ENCODE measurements at places on chromosomes 4 and X. TPM values are rescaled to one million over a fixed set of nuclear protein-coding genes. Genes with fewer than 3 reads are reported as not detected.
A peak's percentile ranks its signal among the peaks of the same experiment; 100 is the strongest.

Gene NAP1L3
- total RNA-seq: 7.8 TPM

DNA sequence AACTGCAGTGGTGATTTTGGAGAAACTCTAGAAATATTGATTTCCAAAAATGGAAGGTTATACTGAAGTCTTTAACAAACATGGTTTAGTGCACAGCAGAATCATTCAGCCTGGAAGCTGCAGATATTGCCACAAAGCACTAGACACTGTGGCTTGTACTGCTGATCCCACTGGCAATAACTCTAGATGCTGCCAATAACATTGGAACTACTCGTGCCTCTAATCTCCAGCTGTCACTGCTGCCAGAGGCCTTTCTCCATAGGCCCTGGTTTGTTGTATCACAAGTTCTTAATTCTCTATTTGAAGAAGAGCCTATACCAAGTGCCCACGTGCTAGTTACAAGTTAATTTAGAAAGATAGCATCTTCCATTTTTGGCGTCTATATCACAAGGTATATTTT lies 19.3 kb downstream of the DMP1 start:
- no peak for DNase-seq

DNA sequence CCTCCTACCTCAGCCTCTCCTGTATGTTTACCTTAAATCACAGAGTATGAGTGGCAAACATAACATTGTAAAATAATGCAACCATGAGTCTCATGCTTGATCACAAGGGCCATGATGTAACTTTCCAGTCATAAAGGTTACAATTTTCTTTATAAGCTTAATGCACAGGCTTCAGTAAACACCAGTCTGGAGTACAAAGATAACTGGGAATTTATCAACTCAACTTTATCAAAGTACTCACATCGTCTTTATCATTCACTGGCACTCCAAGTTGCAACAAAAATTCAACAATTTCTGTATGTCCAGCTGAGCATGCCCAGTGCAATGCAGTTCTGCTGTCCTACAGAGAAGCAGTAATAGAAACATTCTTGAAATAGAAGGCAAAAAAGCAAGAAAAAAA lies 2.8 kb downstream of the PSMD10 start:
- no peak for DNase-seq

Gene BRS3
- 0.10 TPM for total RNA-seq

DNA sequence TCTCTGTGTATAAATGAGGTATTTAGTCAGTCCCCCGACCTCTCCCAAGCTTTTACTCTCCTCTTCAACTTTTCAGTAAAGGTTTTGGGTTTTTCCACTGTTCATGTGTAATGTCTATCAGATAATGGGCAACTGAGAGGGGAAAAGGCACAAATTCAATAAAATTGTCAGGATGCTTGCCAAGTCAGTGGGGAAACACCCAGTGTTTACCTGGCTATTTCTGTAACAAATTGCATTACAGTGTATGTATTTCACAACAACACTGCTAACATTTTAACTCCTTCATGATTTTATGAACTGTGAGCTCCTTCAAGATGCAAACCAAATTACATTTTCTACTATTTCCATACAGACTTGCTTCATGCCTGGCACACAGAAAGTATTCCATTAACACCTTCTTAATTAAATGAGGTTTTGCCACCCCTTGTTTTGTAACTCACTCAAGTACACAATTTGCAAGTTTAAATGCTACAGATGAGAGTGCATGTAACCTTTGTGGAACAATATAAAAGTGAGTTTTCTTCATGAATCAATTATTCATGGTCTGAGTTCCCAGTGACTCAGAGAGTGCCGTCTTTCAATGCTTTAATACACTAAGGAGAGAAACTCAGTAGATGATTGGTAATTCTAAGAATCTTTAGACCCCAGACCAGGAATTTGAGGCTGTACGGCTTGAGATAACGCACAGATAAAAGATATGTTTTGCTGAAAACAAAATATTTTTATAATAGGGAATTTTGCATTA lies 149.8 kb upstream of the TLL1 start:
- DNase-seq: no peak

DNA sequence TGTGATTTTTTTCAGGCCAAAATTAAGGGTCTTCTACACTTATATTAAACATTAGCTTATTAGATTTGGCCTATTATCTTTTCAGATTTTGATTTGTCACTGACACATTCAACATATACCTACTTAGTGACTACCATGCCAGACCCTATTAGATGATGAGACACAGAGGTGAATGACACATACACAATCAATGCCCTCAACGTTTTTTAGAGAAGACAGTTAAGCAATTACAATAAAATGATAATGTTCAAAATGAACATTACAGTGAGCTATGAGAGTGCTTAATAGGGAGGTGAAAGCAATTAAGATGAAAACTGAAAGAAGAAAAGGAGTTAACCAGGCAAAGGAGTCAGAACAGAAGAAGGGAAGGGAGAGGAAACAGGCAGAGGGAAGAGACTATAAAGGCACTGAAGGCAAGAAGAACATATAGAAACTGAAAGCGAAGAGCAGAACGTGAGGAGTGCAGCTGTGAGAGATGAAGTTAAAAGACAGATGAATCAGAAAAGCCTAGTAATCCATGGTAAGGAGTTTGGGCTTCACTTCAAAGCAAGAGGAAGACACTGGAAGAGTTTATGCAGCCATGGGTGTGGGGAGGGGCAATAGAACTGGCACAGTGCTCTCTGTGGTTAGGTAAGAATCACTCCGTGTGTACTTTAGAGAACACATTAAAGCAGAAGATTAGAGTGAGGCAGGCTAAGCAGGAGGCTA lies 119.0 kb downstream of the REELD1 start:
- DNase-seq: no peak

Gene DYNLT3
- 28.7 TPM for total RNA-seq

Gene KDM5C
- total RNA-seq: 112 TPM

Gene EREG
- total RNA-seq: not detected

- no peak for DNase-seq
Measured at GRCh38 chrX:56762220-56762619, 33.2 kb downstream of the NBDY start.

DNA sequence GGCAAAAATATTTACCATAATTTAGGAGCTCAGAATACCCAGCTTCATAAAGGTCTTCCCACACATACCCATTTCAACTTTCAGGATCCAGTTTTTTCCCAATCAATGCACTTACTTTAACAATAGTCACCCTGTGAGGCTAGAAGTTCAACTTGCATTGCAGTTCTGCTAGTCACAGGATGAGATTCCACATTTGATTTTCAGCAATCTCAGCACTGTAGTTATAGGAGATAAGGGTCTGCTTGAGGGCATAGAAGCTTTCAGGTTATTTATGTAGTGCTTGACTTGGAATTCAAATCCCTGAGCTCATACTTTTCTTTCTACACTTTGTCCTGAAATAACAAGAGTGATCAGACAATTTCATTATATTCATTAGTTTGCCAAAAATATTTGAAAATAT lies 78.3 kb upstream of the IL2 start:
- DNase-seq: no peak

- no peak for DNase-seq
Measured at GRCh38 chr4:128298852-128299251, 11.2 kb upstream of the PGRMC2 start.

Gene ANKRD37
- 1.4 TPM for total RNA-seq

DNA sequence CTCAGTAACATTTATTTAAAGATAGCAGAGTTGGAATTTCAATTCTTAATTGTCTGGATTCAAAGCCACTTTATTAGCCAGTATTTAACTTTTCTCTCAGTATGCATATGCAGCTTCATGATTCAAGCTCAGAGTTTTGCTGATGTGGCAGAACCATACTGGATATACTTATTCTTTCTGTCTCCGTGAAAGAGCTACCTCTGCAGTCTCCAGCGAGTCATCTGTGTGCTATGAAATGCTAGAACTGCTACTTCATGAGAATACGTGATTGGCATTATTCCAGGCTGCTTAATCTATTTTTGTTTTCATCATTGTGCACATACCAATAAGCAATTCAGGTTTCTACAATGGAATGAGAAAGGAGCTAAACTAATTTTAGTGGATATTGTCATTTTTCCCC lies 743.7 kb downstream of the C4orf33 start:
- DNase-seq: no peak

Gene CXCR3
- not detected for total RNA-seq

DNA sequence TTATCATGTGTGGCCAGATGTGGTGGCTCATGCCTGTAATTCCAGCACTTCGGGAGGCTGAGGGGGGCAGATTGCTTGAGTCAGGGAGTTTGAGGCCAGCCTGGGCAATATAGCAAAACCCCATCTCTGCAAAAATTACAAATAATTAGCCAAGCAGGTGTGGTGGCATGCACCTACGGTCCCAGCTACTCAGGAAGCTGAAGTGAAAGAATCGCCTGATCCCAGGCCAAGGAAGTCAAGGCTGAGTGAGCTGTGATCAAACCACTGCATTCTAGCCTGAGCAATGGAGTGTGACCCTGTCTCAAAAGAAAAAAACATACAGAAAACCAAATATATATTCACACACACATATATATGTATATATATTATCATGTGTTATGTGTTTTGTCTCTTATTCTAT lies 15.0 kb downstream of the APELA start:
- no peak for DNase-seq

Gene GUCY1A1
- total RNA-seq: 4.0 TPM

DNA sequence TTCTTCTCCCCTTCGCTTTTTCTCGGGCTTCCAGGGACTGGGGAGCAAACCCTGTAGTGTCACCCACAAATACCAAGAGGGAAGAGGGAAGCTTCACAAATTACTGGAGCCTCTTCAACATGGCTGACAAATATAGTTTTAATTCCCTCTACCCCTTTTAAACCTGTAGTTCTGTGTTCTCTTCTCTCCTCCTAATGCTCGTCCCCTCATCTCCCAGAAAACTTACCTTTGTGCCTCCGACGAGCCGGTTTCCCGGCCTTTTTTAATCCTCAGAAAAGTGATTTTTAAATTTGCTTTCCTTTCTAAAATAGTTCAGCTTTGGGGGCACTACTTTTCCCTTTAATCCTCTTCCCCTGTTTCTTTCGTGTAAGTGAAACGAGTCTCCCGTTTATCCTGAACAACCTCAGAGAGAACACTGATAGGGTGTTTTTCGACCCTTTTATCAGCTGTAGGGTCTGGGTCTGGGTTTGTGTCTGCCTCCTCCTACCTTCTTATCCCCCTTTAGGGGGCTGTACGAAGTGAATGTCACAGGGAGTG lies 408 bp downstream of the TET2 start:
- no peak for DNase-seq

GRCh38 chr4:17544205-17544604 lies 29.2 kb downstream of the CLRN2 start:
- no peak for DNase-seq

GRCh38 chr4:130147641-130148040 lies 1051.7 kb downstream of the C4orf33 start:
- no peak for DNase-seq

Gene FOXP3
- 0.33 TPM for total RNA-seq

Gene AMBN
- total RNA-seq: not detected

Gene SPP1
- 3.7 TPM for total RNA-seq

Gene COL25A1
- total RNA-seq: 3.8 TPM

GRCh38 chrX:32480019-32480418 lies 731.3 kb downstream of the DMD start:
- DNase-seq: no peak

- DNase-seq: no peak
Measured at GRCh38 chr4:69051576-69051943, 44.7 kb upstream of the UGT2B7 start.

Gene NPY2R
- total RNA-seq: not detected

Gene BMPR1B
- 21.1 TPM for total RNA-seq

GRCh38 chr4:142353149-142353738 lies 492.9 kb downstream of the INPP4B start:
- no peak for DNase-seq

DNA sequence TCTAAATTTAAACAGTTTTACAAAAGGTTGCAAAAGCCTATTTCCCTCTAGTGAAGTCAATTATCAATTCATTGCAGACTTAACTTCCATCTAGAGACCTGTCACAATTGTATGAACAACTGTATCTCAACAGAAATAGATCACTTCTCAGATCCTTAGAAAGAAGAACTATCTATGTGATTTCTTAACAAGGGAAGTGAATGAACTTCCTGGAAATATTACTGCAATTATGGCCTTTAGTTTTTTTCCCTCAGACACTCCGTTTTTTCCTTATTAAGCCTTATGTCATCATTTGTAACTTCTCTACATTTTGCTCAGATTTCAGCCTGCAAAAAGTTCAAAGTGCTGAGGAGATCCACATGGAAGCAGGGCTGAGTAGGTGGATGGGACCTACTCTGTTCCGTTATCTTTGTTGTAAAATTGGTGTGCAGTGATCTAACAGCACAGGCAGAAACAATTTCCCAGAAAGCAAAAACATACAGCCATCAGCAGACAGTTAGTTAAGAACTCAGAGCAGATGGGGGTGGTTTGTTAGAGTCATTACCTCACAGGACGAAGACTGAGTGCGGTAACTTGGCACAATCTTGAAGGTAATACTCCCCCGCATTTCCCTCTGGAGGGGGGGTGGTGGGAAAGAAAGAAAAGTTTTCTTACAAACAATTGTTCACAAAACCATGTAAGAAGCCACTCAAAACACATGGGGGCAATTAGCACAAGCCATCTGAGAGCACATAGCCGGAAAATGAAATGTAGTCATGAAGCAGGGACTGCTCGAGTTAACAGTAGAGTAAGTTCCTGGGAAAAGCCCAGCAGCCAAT lies 112.3 kb downstream of the NYX start:
- no peak for DNase-seq

Gene CENPVL1
- total RNA-seq: 1.4 TPM

DNA sequence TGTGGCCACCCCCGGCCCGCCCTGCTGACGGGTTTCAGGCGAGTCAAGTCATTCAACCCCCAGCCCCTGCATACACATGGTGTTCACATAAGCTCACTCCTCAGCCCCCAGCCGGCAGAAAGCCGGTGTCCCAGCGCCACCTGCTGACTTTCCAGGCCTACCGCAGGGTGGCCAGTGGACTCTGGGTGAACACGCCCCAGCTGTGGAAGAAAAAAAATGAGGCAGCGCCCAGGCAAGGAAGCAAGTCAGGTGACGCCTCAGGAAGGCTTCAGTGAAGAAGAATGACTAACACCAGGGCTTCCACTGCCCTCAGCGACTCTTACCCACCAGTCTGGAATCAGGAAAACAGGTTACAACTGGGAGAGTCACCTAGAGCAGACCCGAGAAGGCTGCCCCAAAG lies 15.8 kb downstream of the BCAP31 start:
- DNase-seq: peak; percentile 56

Gene ITGB1BP2
- 5.8 TPM for total RNA-seq

Gene STATH
- not detected for total RNA-seq

DNA sequence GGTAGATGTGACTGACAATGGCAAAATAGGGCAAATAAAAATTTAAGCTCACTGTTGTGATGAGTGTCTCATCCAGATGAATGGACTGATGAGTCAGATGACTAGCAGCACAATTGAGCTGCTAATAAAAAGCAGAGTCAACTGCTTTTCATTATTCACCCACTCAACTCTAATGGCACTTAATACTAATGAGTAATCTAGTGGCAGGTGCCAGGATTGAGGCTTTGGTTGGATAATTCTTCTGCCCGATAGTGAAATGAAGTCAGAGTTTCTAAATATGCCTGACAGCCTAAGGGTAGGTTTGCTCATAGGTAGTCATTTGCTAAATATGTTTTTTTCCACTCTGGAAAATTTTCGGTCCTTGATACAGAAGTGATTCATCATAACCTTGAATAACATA lies 10.4 kb downstream of the OGT start:
- no peak for DNase-seq

GRCh38 chr4:186570193-186570996 lies 15.0 kb upstream of the MTNR1A start:
- DNase-seq: no peak

GRCh38 chr4:77619408-77619807 lies 13.8 kb downstream of the CXCL13 start:
- DNase-seq: no peak

Measured in progenitor cell of endocrine pancreas (in vitro differentiated cells).